Activated naive CD8-positive, alpha-beta T cell treated with anti-CD3 and anti-CD28 coated beads, Interleukin-2, amount 10 ng/mL, durations not matched to agents 7 days and 5 days (primary cell): ENCODE measurements at places on chromosomes 12 and 14. TPM values are rescaled to one million over a fixed set of nuclear protein-coding genes. Genes with fewer than 3 reads are reported as not detected.

DNA sequence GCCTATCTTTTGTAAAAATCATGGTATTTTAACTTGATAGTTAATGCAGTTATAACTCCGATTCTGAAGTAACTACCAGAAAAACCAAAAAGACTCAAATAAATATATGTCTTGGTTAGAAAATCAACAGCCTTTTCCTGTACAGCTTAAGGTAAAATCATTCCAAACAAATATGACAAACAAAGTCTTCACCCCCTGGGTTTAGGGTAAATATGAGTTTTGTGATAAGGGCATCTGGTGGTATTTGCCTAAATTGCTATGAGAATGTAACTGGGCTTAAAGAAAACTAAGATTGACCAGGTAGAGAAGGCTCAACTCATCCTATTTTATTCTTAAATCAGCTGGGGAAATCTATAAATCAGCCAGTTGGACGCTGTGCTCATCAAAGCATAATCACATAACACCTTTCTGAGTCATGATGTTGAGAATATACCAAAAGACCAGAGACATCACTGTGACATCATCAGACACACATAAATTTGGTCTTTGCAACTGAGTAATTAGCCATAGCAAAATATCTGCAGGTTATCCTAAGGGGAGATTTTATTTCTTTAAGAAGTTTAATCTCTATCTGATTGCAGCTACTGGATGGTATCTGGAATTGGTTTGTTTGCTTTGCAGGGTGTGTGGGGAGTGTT lies 133.9 kb downstream of the STXBP6 start:
- DNase-seq, result no peak

DNA sequence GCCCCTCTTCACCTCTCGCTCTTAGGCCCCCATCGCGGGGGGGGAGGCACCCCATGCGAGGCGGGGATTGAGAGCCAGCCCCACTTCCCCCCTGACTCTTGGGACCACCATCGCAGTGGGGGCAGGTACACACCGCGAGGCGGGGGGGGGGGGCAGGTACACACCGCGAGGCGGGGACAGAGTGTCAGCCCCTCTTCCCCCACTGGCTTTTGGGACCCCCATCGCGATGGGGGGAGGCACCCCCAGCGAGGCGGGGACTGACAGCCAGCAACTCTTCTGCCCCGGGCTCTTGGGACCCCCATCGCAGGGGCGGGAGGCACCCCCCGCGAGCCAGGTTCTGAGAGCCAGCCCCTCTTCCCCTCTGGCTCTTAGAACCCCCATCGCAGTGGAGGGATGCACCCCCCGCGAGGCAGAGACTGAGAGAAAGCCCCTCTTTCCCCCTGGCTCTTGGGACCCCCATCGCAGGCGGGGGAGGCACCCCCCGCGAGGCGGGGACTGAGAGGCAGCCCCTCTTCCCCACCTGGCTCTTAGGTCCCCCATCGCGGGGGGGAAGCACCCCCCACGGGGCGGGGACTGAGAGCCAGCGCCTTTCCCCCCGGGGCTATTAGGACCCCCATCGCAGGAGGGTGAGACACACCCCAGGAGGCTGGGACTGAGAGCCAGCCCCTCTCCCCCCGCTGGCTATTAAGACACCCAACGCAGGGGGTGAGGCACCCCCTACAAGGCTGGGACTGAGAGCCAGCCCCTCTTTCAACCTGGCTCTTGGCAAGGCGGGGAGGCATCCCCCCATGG lies 196.5 kb upstream of the PZP start:
- no peak for DNase-seq

DNA sequence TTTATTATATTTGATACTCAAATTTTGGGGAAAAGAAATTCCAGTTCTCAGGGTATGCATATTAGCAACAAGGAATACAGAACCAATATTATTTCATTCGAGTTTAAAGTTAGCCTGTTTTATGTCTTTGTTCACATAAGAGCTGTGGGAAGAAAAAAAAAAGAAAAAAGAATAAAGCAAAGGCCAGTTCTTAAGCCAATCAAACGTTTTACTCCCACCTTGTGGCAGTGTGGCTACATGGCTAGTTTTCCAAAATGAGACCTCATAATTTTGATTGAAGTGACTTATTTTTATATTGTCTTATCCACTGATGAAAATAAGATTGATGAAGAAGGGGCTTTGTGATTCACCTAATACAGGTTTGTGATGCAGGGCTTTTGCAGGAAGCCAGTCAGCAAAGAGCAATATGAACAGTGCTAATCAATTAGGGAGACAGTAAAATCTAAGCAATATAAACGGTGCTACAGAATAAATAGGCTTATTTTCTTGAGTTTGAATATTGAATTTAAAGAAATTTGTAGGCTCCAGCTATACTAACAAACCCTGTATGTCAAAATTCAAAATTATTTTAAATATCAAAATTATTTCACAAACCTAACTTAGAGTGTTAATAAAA lies 624.1 kb upstream of the FOXG1 start:
- no peak for DNase-seq

DNA sequence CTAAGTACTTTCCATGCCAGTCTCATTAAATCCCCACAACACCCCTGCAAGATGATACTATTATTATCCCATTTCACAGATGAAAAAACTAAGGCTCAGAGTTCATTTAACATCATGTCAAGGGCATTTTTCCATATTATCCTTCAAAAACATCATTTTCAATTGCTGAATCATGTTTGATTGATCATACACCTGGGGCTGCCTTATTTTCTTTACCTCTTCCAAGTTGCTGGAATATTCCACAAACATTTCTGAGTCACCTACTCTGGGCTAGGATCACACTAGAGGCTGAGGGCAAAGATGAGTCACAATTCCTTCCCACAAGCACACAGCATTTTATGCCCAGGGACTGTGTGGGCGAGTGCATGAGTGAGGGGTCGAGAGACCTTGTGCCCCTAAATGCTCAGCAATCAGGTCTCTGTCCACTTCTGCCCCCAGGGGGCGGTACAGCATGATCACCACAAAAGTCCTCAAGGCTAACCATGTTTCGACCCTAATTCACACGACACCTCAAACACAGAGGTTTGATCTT lies 14.1 kb upstream of the TMEM119 start:
- DNase-seq, result peak; percentile 51

GRCh38 chr12:26798640-26799039 lies 34.4 kb downstream of the ITPR2 start:
- no peak for DNase-seq

The CD69 gene
- total RNA-seq, result 116 TPM

The PTPRQ gene
- not detected for total RNA-seq

The C14orf93 gene
- 11.4 TPM for total RNA-seq

The PAX9 gene
- total RNA-seq, result not detected

The FAM186B gene
- total RNA-seq, result 0.11 TPM

The ADAMTS20 gene
- total RNA-seq, result not detected

The ESR2 gene
- not detected for total RNA-seq
